Smooth muscle cell of the coronary artery (primary cell): ENCODE measurements at places on chromosomes 13 and 19. TPM values are rescaled to one million over a fixed set of nuclear protein-coding genes. Genes with fewer than 3 reads are reported as not detected.

The SIAH3 gene
- total RNA-seq, result not detected in 2 replicates

The PRR22 gene
- total RNA-seq, result 0.08 TPM in 1 of 2 replicates, not detected in the other

The C2CD4C gene
- total RNA-seq, result under 0.01 TPM in 1 of 2 replicates, not detected in the other

The GNG7 gene
- 0.35 and 0.38 TPM in 2 replicates for total RNA-seq

The CHST8 gene
- 0.12 TPM in 1 of 2 replicates, not detected in the other for total RNA-seq

The ZNF524 gene
- 7.3 and 7.5 TPM in 2 replicates for total RNA-seq

The PRTN3 gene
- not detected in 2 replicates for total RNA-seq

The FCAR gene
- not detected in 2 replicates for total RNA-seq

The CERS1 gene
- total RNA-seq, result 4.4 and 5.7 TPM in 2 replicates

The HS6ST3 gene
- 0.08 and 0.12 TPM in 2 replicates for total RNA-seq

The ZNF581 gene
- 18.8 and 20.7 TPM in 2 replicates for total RNA-seq

The ZNF491 gene
- 2.8 and 5.7 TPM in 2 replicates for total RNA-seq

The ZNF579 gene
- 0.94 and 3.3 TPM in 2 replicates for total RNA-seq

The RFPL4A gene
- total RNA-seq, result 0.08 TPM in 1 of 2 replicates, not detected in the other

The PEPD gene
- 69.5 and 108 TPM in 2 replicates for total RNA-seq

The ZNF575 gene
- 0.08 and 0.12 TPM in 2 replicates for total RNA-seq

The CYP4F2 gene
- not detected in 2 replicates for total RNA-seq

The SIGLEC10 gene
- not detected in 2 replicates for total RNA-seq

The WDR87 gene
- under 0.01 TPM in 1 of 2 replicates, not detected in the other for total RNA-seq

The PEAK3 gene
- total RNA-seq, result not detected in 2 replicates

The ZNF112 gene
- 6.7 and 7.1 TPM in 2 replicates for total RNA-seq

The SELENOV gene
- not detected in 2 replicates for total RNA-seq

The CLIP3 gene
- total RNA-seq, result 3.7 and 12.8 TPM in 2 replicates

The ZNF415 gene
- 4.1 and 7.1 TPM in 2 replicates for total RNA-seq

The KXD1 gene
- total RNA-seq, result 44.7 and 69.2 TPM in 2 replicates

The CYP2S1 gene
- 1.8 TPM in 1 of 2 replicates, not detected in the other for total RNA-seq

The IL11 gene
- total RNA-seq, result 0.23 and 4.7 TPM in 2 replicates

The MEDAG gene
- 19.7 and 171 TPM in 2 replicates for total RNA-seq

The ODAD3 gene
- 0.23 and 0.94 TPM in 2 replicates for total RNA-seq

The UNC13A gene
- 0.70 and 2.2 TPM in 2 replicates for total RNA-seq

The CLEC4G gene
- total RNA-seq, result not detected in 2 replicates

The C19orf38 gene
- total RNA-seq, result 0.12 and 0.15 TPM in 2 replicates

The LGALS14 gene
- total RNA-seq, result 0.08 TPM in 1 of 2 replicates, not detected in the other

The SAFB2 gene
- 24.9 and 72.8 TPM in 2 replicates for total RNA-seq

The CNFN gene
- not detected in 2 replicates for total RNA-seq

The ZNF571 gene
- total RNA-seq, result 3.2 and 3.7 TPM in 2 replicates

The AKAP11 gene
- total RNA-seq, result 12.5 and 12.9 TPM in 2 replicates

The WDR62 gene
- total RNA-seq, result 0.12 and 1.1 TPM in 2 replicates

The CDC42EP5 gene
- total RNA-seq, result 2.9 and 41.0 TPM in 2 replicates

The ZNF99 gene
- not detected in 2 replicates for total RNA-seq

The ZNF433 gene
- total RNA-seq, result 3.2 and 5.1 TPM in 2 replicates

The MARK4 gene
- total RNA-seq, result 9.1 and 12.3 TPM in 2 replicates

The FNDC3A gene
- total RNA-seq, result 38.7 and 40.8 TPM in 2 replicates

The TSKS gene
- 0.08 and 3.3 TPM in 2 replicates for total RNA-seq

The ZNF132 gene
- total RNA-seq, result 5.9 and 8.3 TPM in 2 replicates
